Stimulated activated CD8-positive, alpha-beta memory T cell treated with anti-CD3 and anti-CD28 coated beads, Interleukin-2, amount 100 ng/mL, for 48 hours (primary cell): ENCODE measurements at places on chromosomes 5 and 9.

GRCh38 chr5:2415678-2416077 is 335.8 kb downstream of the IRX2 start:
- no peak for DNase-seq

DNA sequence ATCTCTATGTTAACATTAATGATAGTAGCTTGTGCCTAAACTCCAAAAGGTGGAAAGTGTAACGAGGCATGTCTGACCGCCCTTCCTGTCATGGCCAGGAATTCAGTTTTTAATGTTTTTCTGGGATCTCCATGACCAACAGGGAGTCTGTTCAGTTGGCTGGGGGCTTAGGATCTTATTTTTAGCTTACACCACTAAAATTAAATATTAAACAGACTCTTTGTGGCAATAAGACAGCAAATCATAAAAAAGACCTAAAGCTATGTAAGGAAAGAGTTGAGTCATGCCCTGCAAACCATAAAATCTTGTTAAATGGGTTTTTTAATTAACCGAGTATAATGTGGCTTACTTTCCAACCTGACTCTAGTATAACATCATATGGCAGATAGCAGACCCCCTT is 247.8 kb downstream of the DIRAS2 start:
- no peak for DNase-seq

DNA sequence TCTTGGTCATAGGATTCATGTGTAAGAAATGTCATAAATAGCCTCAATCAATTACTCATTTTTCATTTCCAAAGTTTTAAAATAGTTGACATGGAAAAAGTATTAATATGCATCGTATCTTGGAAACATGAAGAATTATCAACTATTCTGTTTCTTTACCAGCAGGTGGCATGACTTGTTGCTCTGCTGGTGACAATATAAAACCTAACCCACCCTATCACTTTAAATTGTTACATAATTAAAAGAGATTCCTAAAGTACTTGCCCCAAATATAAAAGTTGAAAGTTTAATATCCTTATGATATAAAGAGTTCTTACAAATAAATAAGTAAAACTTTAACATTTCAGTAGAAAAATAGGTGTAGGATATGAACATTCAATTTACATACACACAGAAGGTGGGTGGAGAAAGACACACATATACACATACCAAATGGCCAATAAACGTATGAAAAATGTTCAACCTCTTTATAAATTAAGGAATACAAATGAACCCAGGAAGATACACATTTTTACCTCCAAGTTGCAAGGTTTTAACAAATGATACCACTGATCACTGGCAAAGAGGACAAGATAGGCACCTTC is 30.6 kb downstream of the MAP1B start:
- DNase-seq, result no peak

DNA sequence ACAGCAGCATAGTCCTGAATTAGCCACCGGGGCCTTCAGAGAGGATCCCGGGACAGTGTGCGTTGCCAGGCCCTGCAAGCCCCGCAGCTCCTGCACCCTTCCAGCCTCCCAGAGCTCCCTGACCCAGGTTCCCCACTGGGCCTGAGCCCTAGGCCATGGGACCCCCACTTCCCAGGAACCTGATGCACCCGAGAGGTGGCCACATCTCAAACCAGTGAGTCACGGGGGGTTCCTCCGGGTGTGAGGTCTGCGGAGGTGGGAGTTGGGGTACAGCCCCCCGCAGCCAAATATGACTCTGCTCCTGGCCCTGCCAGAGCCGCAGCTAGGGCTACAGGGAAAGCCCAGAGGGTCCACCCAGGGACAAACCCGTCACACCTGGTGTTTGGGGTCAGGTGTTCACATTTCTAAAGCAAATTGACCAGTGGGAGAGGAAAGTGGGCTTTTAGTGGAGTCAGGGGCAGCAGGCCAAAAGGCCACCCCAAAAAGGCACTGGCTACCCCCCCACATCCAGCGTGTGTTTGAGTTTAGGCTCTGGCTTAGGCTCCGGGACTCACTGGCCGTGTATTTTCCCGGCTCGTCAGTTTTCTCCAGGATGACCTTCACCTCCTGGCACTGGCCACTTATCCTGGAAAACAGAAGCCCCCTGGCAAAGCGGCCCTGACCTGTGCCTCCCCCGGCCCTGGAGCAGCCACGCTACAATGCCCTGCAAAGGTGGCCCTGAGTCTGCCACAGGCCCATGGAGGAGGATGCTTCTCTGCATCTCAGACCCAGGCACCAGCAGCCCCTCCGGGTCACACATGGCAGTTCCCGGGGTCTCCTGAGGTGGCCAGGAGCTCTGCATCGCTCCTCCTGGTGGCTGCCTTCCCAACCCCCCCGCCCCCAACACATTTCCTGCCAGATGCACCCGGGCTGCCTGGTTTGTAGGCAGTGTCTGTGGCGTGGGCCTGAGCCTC is 17.4 kb upstream of the OBP2B start:
- no peak for DNase-seq

GRCh38 chr9:79129865-79130480 is 441.8 kb upstream of the TLE4 start:
- peak; percentile 4 for DNase-seq

DNA sequence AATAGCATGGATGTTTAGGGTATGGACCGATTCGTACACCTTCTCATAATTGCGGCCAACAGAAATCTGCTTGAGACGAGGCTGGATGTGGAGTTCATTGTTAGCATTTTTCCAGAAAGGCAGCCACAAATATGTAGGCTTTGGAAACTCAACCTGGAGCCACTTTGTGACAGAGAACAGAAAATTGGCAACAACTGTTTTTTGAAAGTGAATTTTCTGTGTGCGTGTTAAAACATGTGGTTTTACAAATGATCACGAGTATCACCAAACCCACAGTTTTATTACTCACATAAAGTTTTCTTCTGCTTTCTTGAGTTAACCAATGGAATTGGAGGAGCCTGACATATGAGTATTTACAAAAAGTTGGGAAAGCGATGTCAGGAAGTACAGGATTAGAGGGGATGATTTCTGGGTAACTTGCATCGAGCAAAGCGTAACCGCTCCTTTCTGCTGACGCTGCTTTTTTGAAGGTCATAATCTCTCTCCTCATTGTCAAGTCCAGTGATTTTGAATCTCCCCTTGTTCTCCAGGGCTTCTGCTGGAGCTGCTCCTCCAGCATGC is 138.5 kb upstream of the TAF11L2 start:
- DNase-seq, result no peak

GRCh38 chr9:134434894-134435506 is 108.7 kb downstream of the RXRA start:
- no peak for DNase-seq

GRCh38 chr9:37497320-37497719 is 11.6 kb downstream of the POLR1E start:
- DNase-seq, result no peak

GRCh38 chr5:126219616-126220015 is 203.6 kb upstream of the GRAMD2B start:
- no peak for DNase-seq

GRCh38 chr5:36452424-36453006 is 150.8 kb upstream of the RANBP3L start:
- DNase-seq, result no peak

DNA sequence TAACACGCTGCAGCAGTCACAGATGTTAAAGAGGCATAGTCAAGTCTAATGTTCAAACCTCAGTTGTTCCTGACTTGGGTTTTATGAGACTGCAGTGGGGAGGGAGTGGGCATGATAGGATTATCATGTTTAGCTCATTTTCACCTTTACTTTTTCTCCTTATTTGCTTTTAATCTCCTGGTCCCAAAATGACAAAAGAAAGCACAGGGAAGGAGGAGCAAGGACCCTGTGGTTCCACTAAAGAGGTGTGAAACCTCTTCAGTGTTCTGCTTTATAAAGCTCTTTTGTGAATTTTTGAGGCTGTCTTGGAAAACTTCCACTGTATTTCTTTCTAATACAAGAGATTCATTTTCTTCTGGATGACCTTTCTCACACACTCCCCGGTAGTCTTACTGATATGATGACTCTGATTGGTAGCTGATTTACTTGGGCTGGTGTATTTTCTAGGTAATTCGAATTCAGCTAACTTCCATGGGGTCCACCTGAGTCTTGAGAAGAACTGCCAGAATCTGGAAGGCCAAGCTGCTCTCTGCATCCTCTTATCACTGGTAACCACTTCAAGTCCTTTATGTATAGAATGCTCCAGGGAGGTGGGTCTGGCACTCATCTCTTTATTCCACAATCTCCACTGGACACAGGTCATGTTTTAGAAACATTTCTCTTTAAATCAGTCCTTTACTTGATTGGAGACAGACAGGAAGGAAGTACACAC is 1364.4 kb upstream of the CDH9 start:
- no peak for DNase-seq
